ENCODE measurements at places on chromosomes 7 and 10.

- DNase-seq, result no peak
Measured at GRCh38 chr7:31828520-31828919, 141.5 kb downstream of the PPP1R17 start.

GRCh38 chr7:525740-526139 is 6.1 kb upstream of the PDGFA start:
- no peak for DNase-seq

DNA sequence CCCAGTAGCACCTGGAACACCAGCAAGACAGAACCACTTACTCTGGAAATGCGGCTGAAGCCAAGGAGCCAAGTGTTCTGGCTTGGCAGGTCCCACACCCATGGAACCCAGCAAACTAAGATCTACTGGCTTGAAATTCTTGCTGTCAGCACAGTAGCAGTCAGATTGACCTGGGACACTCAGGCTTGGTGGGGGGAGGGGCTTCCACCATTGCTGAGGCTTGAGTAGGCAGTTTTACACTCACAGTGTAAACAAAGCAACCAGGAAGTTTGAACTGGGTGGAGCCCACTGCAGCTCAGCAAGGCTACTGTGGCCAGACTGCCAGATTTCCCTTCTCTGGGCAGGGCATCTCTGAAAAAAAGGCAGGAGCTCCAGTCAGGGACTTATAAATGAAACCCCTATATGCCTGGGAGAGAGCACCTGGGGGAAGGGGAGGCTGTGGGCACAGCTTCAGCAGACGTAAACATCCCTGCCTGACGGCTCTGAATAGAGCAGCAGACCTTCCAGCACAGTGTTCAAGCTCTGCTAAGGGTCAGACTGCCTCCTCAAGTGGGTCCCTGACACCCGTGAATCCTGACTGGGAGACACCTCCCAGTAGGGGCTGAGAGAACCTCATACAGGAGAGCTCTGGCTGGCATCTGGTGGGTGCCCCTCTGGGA is 121.2 kb downstream of the MTERF1 start:
- no peak for DNase-seq

GRCh38 chr7:152959610-152960009 is 200.1 kb downstream of the ACTR3B start:
- DNase-seq, result no peak

GRCh38 chr10:110265573-110266193 is 39.0 kb downstream of the SMNDC1 start:
- DNase-seq, result no peak

- DNase-seq, result no peak
Measured at GRCh38 chr7:148722340-148723165, 23.9 kb downstream of the CUL1 start.

DNA sequence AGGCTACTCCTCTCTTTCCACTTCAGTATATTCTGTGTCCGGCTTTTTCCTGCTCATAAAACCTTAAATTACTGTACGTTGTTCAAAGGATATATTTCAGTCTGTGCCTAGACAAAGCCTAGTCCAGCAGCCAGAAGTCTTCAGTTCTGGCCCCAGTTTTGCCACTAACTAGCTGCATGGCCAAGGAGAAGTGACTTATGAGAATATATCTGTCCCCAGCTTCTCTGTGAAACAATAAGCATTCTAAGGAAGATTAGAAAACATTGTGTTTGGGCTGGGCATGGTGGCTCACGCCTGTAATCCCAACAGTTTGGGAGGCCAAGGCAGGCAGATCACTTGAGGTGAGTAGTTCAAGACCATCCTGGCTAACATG is 105.0 kb upstream of the HDAC9 start:
- no peak for DNase-seq

GRCh38 chr10:2488446-2489005 is 578.8 kb upstream of the PFKP start:
- no peak for DNase-seq

GRCh38 chr7:141593134-141593533 is 41.9 kb downstream of the AGK start:
- no peak for DNase-seq

DNA sequence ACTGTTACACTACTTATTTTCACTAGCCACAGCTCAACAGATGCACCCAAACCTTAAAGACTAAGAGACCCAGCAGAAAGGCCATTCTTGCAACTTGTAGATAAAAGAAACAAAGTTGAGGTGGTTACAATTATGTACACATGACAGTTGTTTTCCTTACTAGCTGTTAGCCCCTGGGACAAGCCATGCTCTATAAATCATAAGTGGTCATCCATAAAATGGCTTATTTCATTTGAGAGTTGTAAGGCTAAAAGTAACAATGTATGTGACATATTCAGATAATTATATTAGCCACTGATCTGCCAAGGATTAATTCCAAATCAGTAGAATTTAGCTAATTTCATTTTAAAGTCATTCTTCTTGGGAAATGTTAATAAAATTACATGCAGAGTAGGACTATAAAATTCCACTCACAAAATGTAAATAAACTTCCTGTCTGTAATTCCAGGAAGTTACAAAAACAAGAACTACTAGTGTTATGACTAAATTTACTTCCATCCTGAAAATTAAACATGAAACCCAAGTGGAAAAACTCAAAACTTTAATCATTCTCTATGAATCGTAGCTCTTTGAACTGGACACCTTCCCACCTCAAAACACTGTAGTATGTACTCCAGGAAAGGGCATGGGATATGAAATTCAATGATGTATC is 13.3 kb downstream of the SLC37A3 start:
- no peak for DNase-seq

- peak; percentile 97 for DNase-seq
Measured at GRCh38 chr10:93702210-93703001, at the start of gene FRA10AC1. Gene FRA10AC1 (minus strand): TSS chr10:93702592. CDS start chr10:93700106, 2,486 bp downstream.

DNA sequence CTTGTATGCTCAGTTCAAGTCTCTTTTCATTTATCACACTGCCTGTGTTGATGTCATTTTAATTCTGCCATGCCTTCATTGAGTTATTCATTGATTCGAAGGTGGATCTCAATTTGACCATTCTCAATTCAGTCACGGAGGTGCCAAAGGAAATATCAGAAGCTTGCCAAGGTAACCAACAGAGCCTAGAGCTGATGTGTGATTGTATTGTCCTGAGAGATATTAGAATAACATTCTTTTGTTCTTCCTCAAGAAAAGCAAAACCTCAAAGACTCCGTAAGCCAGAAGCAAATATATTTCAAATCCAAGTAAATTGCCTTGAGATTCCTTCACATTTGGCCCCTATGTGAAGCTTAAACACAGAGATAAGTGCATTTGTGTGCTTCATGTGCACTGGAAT is 345.3 kb downstream of the CXCL12 start:
- no peak for DNase-seq

GRCh38 chr10:131700506-131700905 is 200.3 kb upstream of the PPP2R2D start:
- DNase-seq, result no peak

GRCh38 chr10:1229116-1229515 is 172.9 kb downstream of the WDR37 start:
- no peak for DNase-seq

- no peak for DNase-seq
Measured at GRCh38 chr10:29687421-29688164, 52.8 kb upstream of the SVIL start.

- no peak for DNase-seq
Measured at GRCh38 chr10:3950676-3951275, 165.8 kb upstream of the KLF6 start.

DNA sequence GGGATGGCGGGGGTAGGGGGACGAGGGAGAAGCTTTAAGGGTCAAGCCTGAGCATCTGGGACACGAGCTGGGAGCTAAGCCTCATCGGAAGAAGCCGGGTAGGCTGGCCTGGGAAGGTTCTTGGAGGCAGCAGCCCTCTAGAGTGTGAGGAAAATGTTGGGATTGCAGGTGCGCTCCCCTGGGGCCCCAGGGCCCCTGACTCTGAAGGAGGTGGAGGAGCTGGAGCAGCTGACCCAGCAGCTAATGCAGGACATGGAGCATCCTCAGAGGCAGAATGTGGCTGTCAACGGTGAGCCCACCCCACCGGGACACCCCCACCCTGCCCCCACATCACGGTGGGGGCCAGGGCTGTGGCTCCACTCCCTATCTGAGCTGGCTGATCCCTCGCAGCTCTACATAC is 6.9 kb downstream of the ZYX start:
- DNase-seq, result no peak

DNA sequence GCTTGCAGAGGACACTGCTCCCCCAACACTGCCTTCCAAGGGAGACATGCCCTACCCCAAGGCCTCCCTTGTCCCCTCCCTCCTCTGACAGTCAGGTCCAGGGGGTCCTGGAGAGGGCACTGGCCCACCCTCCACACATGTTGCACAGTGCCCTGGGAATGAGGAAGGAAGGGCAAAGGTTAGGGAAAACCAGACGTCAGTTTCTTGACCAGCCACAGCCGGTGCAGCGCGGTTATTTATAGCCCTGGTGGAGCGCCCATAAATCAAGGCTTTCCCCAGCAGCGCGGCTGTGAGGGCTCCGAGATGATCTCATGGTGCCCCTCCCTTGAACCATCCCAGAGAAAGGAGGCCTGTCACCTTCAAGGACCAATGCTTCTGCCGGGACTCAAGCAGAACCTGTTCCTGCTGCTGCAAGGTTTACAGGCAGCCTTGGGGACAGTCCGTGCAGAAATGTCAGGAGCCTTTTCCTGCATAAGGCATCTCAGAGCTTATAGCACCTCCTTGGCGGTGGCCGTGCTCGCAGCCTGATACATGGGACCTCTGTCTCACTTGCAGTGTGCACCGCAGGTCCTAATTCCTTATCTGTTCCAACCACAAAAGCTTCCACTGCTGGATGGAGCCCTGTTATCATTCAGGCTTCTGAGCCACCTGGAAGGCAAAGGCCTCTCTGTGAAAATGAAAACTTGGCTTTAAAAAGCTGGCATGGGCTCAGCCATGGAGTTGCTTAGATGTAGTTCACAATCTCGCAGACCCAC is 127.3 kb downstream of the LHPP start:
- DNase-seq, result no peak

GRCh38 chr7:25294624-25295023 is 66.3 kb upstream of the NPVF start:
- no peak for DNase-seq

DNA sequence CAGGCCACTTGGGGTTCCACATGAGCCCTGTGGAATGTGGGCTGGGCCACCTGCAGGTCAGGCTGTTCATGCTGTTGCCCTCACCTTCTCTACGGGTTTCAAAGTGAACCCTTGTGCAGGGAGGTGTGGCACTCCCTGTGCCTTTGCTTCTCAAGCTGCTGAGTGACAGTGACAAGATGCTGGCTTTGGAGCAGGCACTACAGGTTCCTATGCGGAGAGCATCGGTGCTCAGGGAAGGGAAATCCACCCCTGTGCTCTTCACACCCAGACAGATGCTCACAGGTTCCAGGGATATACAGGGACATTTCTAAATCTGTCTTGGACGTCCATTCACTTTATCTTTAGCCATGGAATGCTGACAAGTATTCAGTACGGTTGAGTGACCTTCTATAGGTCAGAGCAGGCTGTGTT is 1005.0 kb downstream of the LRMDA start:
- no peak for DNase-seq

DNA sequence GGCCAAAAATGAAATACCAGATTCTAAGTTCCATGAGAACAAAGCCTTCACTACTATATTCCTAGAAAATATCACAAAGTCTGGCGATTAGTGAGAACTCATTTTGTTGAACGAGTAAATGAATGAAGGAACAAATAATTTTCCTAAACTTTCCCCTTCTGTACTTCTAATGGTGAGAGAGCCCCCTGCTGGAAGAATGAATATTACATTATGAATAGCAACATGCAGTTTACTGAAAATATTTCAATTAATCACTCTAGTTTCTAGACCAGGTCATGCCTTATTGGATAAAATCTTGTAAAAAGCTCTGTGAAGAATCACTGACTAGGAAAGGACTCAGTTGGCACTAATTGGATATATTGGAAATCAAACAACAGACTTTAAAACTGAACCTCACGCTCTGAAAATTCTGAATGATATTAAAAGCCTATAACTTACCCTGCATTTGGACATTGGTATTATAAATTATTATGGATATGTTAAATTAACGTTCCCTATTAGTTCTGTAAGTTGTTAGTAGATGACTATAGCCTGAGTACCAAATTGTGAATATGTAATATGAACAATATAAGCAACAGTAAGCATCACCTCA is 32.4 kb upstream of the MTPN start:
- no peak for DNase-seq

DNA sequence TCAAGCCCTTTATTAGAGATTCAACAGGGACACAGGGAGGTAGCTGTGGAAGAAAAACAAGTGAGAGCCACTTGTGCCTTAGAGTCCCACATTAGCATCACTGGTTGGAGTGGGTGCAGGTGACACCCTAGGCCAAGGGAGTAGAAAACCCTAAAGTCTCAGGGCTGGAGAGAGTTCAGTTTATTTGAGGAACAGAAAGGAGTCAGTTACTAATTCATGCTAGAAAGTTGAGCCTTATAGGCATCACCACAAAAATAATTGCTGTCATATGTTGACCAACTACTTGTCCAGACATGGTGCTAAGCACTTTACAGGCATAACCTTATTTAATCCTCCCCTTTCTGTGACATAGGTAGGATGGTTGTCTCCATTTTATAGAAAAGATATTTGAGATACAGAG is 20.9 kb upstream of the ACSL5 start:
- no peak for DNase-seq

GRCh38 chr7:134121632-134122139 is 5.5 kb upstream of the LRGUK start:
- no peak for DNase-seq

GRCh38 chr7:123131556-123131955 is 68.2 kb downstream of the SLC13A1 start:
- no peak for DNase-seq

DNA sequence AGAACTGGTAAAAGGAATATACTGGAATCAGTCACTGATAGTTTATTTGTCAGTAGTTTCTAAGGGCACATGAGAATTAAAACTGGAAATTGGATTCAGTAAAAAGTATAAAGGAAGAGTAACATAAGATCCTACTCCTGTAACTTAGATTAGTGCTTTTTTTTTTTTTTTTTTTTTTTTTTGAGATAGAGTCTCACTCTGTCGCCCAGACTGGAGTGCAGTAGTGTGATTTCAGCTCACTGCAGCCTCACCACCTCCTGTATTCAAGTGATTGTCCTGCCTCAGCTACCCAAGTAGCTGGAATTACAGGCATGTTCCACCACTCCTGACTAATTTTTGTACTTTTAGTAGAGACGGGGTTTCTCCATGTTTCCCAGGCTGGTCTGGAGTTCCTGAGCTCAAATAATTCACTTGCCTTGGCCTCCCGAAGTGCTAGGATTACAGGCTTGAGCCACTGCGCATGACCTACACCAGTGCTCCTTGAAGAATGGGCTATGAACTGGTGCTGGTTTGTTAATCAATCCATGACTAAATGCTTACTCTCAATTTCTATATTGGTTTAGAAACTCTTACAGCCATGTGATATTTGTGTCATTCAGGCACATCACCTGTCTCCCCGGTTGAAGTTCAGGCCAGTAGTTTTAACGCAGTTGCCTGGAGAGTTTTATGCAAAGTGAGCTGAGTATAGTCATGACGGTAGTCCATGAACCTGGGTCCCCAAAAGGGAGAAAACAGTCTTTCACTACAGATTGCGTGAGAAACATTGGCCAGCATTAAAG is 65.0 kb downstream of the ZEB1 start:
- no peak for DNase-seq

DNA sequence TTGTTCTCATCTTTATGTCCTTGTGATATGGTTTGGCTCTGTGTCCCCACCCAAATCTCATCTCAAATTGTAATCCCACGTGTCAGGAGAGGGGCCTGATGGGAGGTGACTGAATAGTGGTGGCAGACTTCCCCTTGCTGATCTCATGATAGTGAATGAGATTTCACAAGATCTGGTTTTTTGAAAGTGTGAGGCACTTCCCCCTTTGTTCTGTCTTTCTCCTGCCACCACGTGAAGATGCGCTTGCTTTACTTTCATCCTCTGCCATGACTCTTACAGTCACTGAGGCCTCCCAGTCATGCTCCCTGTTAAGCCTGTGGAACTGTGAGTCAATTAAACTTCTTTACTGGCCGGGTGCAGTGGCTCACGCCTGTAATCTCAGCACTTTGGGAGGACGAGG is 161.0 kb downstream of the HERPUD2 start:
- DNase-seq, result no peak
